ENCODE measurements at places on chromosomes 3 and 15.

DNA sequence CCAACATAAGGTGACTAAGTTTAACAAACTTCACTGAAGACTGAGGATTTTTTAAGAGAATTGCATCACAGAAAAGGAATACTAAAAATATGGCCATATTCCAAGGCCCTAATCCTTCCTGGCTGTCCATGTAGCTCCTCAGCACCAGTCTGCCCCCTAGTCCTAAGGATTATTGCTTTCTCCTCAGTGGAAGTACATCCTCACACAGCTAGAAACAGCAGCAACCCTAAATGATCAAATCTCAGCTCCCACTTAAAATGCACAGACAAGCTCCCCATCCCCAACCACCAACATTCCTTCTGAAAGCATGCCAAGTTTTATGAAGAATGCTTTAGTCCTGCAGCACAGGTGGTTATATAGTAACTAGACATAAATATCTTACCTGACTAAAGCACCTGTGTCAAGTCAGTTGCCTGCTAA lies 14.7 kb downstream of the ST3GAL6 start:
- no peak for DNase-seq

DNA sequence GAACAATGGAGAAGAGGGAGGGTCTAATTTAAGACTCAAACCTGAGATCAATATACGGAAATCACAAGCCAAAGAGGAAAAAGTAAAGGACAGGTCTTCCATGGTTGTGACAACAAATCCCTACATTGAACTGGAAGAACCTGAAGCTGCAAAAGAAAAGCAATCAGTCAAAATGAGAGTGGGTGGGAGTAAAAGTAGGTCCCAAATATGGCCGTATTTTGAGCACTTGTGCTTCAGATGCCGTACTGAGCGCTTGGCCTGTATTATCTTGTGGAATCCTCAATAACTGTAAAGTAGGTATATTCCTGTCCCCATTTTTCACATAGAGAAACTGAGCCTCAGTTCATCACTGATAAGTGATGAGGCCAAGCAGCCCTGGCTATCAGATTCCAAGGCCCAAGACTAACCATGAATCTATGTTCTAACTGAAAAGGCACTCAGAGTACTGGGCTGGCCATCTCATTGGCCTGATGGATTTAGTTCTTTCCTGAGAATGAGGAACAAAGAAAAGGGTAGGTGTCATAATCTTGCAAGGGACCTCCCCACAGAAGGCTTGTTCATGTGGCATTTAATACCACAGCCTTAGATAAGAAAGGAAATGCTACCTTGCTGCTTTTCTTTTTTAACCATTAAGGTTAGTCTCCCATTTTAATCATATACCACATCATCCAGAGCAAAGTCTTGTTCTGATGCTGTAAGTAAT lies 52.5 kb downstream of the LRRN1 start:
- DNase-seq = no peak

DNA sequence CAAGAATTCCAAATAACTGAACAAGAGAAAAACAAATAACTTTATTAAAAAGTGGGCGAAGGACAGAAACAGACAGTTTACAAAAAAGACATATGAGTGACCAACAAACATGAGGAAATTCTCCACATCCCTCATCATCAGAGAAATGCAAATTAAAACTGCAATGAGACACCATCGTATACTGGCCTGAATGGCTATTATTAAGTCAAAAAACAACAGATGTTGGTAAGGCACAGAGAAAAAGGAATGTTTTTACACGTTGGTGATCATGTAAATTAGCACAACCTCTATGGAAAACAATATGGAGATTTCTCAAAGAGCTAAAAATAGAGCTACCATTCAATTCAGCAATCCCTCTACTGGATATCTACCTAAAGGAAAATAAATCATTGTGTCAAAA lies 1260.4 kb upstream of the ALCAM start:
- DNase-seq = no peak

GRCh38 chr3:46116996-46117395 lies 89.7 kb upstream of the XCR1 start:
- no peak for DNase-seq

DNA sequence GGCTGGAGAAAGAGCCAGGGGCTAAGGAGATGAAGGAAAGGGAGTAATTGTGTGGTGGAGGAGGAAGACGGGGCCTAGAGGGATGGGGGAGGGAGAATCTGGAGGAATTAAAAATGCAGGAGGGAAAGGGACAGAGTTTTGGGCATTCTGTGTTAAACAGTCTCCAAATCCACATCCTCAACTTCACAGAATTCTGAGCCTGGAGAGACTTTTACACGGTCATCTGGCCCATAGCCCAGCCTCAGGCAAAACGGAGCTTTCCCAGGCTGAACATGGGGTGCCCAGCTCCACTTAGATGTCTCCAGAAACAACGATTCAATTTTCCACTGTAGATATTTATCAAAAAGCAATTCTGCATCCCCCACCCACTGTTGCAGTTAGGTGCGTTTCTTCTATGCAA lies 137.6 kb upstream of the HACD2 start:
- no peak for DNase-seq

Data from T-helper 9 cell (primary cell).